Stimulated activated CD4-positive, alpha-beta T cell treated with anti-CD3 and anti-CD28 coated beads, TNF-alpha, amount 100 ng/mL, for 1 hour (primary cell): ENCODE measurements at places on chromosomes 2 and 18.

GRCh38 chr18:11251891-11252270 is 102.5 kb upstream of the PIEZO2 start:
- no peak for DNase-seq

GRCh38 chr2:88016960-88017779 is 823 bp upstream of the RNU2-63P start:
- DNase-seq = no peak

DNA sequence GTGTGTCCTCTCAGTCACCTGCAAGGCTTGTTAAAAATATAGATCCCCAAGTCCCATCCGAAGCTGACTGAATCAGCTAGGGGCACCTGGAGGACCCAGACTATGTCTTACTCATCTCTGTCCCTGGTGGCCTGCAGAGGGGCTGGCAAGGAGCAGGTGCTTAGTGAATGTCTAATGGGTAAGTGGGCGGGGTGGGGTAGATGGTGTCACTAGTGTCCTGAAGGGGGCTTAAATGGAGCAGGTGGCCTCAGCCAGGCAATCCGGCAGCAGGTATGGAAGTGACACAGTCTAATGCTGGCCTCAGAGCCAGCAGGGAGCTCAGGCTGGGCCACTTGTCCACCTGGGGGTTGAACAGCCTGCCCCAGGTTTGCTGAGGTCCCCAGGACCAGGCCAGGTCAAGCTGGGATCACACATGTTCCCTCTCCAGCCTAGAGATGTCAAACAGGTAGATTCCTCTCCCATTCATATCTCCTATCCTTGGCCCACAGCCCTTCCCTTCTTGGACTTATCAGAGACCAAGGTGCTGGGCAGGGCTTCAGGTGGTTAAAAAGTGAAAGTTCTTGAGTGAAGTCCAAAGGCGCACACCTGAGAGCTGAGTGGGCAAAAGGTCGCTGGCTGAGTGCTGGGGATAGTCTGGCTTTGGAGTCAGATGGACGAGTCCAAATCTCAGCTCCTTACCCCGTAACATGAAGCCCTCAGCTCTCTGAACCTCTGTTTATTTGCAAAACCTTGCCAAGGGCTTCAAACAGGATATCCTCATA is 1.7 kb downstream of the STEAP3 start:
- no peak for DNase-seq

DNA sequence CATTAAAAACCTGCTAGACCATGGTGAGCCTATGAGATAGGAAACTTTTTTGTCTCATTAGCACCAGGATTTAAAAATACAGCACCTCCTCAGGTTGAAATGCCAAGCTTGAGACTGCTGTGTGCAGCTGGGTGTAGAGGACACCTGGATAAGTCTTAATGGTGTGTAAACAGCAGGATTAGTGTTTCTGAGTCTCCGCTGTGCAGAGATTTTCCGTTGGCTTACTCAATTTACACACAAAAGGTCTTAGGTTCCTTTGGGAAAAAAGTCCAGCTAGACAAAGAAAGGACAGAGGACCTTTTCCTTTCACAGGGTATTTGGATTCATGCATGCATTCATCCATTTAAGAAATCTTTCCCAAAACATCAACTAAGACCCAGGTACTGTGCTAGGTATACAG is 168.1 kb downstream of the NRXN1 start:
- no peak for DNase-seq

- DNase-seq = no peak
Observed at GRCh38 chr2:223585666-223586065, 16.5 kb downstream of the SCG2 start.
